ENCODE measurements at places on chromosomes 2 and 18.

DNA sequence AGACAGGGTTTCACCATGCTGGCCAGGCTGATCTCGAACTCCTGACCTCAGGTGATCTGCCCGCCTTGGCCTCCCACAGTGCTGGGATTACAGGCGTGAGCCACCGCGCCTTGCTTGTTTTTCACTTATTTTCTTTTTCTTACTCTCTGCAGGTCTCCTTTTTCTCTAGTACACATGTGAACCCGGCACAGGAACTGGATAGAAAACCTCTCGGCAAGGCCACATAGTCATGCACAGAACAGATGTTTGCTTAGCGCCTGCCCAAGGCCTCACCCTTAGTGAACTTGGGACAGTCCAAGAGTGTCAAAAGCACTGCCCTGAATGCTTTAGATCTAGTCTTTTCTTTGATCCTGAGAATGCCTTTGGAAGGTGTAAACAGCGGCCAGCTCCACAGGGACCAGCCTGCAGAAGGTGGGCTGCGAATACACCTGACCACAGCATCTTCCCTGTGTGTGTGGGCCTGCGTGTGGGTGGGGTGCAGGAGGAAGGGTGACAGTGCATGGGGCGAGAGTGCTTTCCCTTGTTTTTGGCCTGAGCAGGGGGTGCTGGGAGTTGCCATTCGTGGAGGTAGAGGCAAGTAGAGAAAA, 27.0 kb downstream of the IMPA2 start:
- DNase-seq = no peak

- DNase-seq = peak; percentile 18
Measured at GRCh38 chr18:23071285-23071684, 64.0 kb upstream of the CABLES1 start.

DNA sequence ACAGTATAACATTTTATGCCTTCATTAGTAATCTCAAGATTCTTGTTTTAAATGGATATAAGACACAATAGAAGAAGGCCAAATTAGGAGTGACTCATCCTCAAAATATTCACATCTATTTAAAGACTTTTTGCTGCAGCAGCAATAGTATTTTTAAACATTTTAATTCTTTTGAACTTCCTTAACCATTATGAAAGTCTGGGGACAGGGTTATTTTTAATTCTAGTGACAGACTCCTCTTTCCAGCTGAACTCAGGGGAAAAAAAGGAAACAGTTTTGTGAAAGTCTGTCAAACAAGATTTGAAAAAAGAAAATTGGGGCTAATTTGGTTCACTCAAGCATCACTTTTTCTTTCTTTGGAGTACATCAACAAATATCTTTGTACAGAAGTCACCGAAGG, 541.8 kb downstream of the NUP35 start:
- DNase-seq = peak; percentile 58

DNA sequence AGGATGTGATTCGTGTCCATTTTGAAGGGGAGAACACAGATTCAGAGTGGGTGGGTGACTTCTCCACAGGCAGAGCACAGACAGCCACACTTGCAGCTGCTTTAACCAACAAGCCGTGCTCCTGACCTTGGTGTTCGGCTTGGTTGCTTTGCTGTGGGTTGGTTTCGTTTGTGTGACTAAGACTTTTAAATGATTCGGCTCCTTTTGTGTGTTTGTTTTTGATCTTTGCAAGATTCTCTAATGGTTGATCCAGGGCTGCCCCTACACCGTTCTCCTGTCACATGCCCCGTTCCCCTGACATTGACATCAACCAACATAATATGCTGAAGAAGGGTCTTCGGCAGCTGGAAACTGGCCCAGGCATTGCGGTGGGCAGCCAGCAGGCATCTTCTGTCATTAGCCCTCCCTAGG, 95.9 kb upstream of the MBOAT2 start:
- DNase-seq = peak; percentile 79

GRCh38 chr2:63044362-63045327, 6.0 kb upstream of the OTX1 start:
- DNase-seq = peak; percentile 63

- peak; percentile 7 for DNase-seq
Measured at GRCh38 chr2:145551686-145552085, 1031.8 kb upstream of the ZEB2 start.

DNA sequence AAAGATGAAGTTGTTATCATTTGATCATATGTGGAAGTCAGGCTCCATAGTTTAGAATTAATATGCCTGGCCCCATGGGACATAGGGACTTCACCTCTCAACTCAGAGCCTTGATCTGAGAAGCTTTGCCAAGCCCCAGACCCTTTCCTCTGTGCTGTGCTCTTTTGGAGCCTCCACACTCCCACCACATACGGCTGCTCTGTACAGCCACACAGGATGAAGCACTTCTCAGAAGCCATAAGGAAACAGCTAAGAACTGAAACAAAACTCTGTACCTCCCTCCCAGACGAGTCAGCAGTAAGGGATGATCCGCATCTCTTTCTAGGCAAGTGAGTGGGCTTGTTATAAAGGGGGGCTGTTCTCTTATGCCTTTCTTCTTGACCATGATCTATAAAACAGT, 66.5 kb downstream of the CAB39 start:
- DNase-seq = peak; percentile 17

DNA sequence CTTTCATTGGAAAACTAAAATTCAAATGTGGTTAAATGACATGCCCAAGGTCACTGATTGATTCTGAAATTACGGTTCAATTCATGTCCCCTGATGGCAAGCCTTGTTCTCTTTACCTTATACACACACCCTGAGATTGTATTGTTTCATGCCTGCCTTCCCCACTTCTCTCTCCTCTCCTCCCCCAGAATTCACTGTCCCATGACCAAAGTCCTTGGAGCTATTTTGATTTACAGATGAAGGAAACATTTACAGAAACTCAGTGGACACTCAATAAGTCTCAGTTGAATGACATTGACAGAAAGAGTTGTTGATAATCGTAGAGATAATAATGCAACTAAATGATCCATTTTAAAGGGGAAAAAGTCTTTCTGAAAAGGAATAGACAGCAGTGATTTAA, 33.1 kb upstream of the SIX2 start:
- no peak for DNase-seq

GRCh38 chr2:201128933-201129505, 13.1 kb downstream of the CFLAR start:
- peak; percentile 82 for DNase-seq

GRCh38 chr2:17830053-17831034, 14.1 kb downstream of the MSGN1 start:
- DNase-seq = peak; percentile 86

GRCh38 chr2:159744363-159744762, 32.1 kb downstream of the MARCHF7 start:
- peak; percentile 86 for DNase-seq

DNA sequence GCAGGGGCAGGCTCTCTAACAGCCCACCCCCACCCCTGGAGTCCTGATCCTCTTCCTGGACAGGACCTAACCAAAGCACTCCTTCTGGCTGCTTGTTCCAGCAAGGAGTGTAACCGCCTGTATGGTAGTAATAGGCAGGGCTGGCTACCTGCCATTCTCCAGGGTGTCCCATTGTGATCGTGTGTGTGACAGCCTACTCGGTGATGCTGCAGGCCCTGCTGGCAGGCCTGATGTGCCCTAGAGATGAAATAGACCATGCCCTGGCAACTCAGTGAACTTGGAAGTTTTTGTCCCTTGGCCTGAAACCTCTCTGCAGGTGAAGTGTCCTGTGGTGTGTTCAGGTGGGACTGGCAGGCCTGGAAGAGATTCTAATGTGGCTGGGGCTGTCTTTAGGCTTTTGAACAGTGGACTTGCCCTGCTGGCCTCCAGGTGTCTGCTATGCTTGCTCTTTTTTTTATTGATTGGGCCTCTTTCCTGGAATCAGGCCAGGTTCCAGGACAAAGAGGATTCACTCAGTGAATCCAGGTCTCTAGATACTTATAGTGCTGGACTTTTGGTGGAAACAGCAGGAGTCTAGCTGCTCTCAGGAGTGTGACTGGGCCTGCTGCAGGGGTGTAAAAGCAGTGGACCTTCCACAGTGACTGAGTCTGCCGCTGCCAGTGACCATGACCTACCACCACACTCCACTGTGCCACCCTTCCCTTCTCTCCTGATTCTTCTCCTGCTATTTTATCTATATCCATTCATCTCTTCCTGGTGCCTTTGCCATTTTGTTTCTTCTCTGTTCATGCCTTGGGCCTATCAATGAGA, 132.1 kb downstream of the CTIF start:
- DNase-seq = no peak

- DNase-seq = no peak
Measured at GRCh38 chr2:29650631-29651097, 270.7 kb downstream of the ALK start.

DNA sequence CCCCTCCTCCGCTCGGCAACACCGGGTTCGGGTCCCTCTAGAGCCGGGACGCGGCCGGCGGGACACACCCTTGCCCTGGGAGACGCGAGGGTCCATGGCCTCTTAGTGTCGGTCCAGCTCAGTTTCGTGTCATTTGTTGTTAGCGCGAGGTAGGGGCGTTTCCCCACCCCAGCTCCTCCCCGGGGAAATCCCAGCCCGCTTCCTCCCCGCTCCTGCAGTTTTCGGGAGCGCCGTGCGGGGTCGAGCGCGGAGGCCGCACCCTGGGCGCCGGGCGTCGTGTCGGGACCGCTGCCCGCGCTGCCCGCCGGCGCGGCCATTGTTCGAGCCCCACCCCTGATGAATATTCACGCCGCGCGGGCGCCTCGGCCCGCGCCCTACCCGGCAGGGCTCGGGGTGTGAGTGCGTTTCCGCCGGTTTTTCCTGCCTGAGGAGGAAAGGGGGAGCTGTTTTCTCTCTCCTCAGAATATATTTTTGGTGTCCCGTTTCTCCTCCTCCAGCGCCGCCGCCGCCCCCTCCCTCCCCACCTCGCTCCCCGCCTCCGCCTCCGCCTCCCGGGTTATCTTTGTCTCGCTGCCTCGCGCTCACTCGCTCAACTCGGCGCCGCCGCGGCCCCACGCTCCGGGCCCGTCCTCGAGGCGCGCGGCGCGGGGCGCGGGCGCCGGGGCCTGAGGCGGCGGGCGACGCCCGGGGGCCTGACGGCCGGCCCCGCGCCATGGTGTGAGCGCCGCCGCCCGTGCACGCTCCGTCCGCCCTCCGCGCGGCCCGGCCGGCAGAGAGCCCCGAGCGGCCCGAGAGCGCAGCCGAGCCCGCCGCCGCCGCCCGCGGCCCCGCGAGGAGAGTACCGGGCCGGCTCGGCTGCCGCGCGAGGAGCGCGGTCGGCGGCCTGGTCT, at the start of gene MAP4K4:
MAP4K4 (plus strand) TSS at position 584 of the 890 bp plus-strand sequence. CDS start 374 bp downstream, outside the sequence.
- DNase-seq = peak; percentile 92

- DNase-seq = peak; percentile 24
Measured at GRCh38 chr18:58005885-58006523, 38.0 kb upstream of the NEDD4L start.

DNA sequence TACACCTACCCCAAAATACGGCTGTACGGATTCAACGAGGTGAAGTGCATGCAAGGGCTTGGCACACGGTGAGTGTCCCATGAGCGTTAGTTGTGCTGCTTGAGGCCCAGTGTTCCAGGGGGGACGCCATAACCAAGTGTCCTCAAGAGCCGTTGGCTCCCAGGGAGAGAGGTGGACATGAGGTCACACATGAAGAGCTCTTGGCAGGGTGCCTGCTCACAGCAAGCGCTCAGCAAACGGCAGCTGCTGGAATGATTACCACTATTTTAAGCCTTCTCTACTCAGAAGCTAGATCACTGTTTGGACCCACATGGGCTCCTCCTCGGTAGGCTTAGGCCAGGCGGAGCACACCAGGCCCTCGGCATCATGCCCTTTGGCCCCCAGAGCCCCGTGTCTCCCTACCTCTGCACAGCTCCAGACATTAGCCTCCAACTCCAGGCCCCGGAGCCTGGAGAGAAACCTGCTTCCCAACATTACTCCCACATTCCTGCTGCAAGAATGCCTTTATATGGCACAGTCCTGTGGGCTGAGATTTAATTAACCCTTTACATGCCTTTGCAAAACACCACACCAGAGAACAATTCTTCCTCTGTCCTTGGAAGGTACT, 68.4 kb upstream of the PPP1CB start:
- peak; percentile 88 for DNase-seq

GRCh38 chr2:198096965-198097364, 292.6 kb downstream of the PLCL1 start:
- no peak for DNase-seq

GRCh38 chr18:74946646-74947375, 262.1 kb downstream of the PTGR3 start:
- no peak for DNase-seq

DNA sequence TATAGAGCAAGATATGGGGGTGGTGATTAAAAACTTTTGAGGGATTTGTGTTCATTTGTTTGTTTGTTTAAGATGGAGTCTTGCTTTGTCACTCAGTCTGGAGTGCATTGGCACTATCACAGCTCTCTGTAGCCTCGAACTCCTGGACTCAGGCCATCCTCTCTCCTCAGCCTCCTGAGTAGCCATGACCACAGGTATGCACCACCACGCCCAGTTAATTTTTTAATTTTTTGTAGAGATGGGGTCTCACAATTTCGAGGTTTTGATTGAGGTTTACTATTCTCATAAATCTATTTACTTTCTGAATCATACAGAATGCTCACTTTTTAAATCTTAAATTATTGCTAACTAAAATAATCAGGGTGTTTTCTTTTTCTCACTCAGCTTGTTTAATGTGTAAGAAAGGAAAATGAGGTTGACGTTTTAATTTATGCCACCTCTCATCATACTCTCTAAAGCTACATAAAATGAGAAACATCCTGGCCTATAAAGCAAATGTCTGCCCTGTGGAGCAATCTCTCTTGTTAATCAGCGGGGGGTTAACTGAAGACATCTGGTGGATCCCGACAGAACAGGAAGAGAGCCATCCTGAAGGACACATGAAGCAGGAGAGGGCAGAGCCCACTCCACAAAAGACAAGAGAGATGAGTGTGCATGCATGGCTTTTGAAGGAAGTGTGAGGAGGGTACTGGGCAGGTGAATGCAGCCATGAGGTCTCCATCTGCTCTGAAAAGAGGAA, 589.1 kb upstream of the SLC8A1 start:
- peak; percentile 8 for DNase-seq

DNA sequence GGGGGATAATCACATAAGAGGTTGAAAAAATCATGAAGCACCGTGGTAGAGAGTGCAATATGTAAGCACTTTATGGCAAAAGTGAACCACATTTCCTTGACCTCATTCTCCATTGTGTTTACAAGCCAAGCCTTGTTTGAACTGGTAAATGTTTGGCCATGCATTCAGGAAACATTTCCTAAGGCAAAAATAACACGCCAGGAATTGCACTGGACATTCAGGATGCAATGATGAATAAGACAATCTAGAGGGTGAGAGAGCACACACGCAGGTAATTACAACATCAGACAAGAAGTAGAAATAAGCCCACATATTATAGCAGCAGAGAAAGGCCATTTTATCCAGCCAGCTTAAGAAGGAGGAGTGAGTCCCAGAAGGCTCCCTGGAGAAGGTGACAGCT, 218.0 kb upstream of the OSR1 start:
- no peak for DNase-seq

- no peak for DNase-seq
Measured at GRCh38 chr18:54117853-54118773, 106.4 kb downstream of the MBD2 start.

- no peak for DNase-seq
Measured at GRCh38 chr2:160254189-160254762, 54.2 kb upstream of the ITGB6 start.

GRCh38 chr2:40867829-40868228, 415.9 kb upstream of the SLC8A1 start:
- no peak for DNase-seq

Measured in astrocyte of the hippocampus (primary cell).